ENCODE measurements at places on chromosomes 5 and 9.

DNA sequence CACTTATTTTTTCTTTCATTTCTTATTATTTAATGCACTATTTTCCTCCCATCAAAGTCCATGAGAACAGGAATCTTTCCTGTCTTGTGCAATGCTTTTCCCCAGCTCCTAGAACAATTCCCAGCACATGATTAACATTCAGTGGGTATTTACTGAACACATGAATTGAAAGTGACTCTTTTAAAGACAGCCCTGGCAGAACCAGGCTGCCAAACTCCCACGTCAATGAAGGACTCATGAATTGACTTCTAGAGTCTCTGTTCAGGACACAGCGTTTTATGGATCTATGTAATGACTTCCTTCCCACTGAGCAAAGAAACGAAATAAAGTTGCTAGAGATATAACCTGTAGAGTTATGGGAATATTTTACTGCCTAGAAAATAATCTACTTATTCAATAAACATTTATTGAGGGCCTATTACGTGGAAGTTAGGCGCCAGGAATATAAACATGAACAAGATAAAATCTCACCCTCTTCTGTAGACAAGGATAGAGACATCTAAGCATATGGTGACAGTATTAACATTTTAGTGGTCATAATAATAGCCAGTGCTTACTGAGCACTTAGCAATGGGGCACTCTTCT lies 485.9 kb upstream of the KLF4 start:
- no peak for DNase-seq

DNA sequence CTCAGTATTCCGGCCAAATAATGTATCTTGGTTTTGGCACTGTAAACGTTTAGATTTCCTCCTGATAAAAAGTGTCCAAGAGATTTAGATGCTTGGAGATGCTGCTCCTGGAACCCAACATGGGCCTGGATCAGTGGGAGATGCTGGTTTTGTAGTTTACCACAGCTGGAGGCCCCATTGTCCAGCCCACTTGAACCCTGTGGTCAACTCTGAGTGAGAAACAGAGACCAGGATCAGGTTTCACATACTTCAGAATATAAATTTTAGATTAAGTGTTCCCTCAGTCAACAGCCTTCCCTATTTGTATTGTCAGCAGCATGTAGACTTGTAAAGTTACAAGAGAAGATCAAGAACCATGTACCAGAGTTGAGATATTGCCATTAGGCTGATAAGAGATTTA lies 144.7 kb upstream of the C9orf72 start:
- DNase-seq, result no peak

DNA sequence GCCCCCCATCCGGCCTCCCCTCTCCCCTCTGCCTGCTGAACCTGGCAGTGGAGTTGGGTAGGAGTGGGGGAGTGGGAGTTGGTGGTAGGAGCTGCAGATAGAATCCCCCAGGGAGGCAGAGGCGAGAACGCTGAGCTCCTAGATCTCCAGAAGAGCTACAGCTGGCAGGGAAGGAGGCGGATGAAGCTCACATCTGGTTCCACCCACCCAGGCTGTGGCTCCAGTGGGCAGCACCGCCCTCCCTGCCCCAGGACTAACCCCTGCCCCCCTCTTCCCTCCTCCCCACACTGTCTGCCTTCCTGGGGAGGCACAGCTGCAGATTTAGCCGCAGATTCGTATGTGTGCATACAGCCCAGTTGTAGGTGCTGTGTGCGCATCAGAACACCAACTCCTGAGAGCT lies 34.2 kb downstream of the C9orf50 start:
- DNase-seq, result no peak

- DNase-seq, result no peak
Measured at GRCh38 chr9:134728801-134729495, 87.3 kb downstream of the COL5A1 start.

DNA sequence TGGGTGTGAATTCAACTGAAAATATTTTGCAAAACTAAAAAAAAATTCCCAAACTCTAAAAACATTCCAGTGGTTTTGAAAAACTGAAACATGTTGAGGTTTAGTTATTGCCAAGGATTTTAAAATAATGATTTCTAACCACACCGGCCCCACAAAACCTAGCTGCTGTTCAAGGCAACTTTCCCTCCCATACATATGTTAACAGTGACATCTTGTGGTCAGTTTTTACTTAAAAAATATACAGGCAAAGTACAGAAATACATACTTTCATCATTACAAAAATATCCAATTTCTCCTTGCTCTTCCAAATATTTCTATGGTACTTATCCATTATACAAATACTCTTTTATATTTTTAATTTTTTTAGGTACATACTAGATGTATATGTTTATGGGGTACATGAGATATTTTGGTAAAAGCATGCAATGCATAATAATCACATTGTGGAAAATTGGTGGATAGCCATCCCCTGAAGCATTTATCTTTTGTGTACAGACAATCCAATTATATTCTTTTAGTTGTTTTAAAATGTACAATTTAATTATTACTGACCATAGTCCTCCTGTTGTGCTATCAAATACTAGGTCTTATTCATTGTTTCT lies 34.4 kb upstream of the MRPS30 start:
- DNase-seq, result no peak

- no peak for DNase-seq
Measured at GRCh38 chr5:172802567-172803176, 31.4 kb upstream of the ERGIC1 start.

GRCh38 chr9:112038017-112038408 lies 137.1 kb downstream of the SUSD1 start:
- DNase-seq, result no peak

DNA sequence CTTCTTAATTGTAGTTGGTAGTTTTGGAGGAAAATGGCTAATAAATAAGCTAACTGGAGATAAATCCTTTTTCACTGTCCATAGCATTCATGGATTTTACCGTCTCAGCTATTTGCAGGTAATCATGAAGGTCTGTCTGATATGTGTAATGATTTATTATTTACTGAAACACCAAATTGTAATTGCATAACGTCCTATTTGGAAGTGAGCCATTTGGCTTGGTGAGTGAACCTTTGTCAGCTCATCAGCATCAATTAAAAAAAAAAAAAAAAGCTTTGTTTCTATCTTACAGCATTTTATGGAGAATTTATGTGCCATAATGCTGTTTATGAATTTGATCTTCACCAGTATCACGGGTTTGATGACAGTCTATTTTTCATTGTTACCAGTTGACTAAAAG lies 20.2 kb downstream of the RECK start:
- DNase-seq, result no peak

DNA sequence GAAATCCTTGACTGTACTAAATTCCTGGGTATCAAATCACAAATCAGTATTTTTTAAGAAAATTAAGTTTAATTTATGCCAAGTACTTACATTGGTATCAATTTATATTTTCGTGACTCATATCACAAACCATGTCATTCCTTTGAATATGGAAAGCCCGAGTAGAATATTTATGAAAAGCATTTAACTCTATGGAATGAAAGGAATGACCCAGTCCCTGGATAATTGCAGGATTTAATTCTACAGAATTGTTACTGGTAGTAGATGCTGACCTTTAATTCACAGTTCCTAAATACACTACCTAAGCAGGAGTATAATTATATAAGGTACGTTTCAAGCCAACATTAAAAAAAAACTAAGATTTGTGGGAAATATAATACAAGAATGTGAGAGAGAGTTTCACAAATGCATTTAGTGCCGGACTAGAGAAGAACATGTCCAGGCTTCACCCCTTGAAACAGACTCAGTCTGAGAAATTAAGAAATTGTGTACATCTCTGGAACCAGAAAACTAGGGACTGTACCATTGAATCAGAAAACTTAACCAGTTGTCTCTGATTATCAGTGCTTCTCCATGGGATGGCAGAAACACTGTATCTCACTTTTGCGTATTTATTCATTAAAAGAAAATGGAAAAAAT lies 28.5 kb upstream of the PLPPR1 start:
- DNase-seq, result no peak

- DNase-seq, result no peak
Measured at GRCh38 chr5:31680528-31680927, 41.6 kb downstream of the PDZD2 start.

DNA sequence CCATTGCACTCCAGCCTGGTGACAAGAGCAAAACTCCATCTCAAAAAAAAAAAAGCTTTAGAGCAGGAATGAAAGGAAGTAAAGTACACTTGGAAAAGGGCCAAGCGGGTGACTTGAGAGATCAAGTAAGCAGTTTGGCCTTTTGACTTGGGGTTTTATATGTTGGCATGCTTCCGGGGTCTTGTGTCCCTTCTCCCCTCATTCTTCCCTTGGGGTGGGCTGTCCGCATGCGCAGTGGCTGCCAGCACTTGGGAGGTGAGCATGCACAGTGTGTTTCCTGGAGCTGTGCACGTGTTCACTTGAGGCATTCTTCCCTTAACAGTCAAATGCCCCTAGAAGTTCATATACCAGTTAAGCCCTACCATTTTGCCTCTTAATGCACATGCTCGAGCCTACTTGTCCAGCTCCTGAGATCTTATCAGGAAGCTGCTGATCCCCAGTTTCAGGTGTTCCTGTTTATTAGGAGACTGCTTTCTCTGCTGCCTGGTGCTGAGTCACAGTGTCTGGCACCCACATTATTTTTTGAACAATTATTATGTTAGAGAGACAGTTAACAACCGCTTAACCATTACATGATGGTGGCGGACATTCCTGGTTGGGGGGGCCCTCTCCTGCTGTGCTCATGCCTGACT lies 32.6 kb upstream of the PRRC2B start:
- no peak for DNase-seq

DNA sequence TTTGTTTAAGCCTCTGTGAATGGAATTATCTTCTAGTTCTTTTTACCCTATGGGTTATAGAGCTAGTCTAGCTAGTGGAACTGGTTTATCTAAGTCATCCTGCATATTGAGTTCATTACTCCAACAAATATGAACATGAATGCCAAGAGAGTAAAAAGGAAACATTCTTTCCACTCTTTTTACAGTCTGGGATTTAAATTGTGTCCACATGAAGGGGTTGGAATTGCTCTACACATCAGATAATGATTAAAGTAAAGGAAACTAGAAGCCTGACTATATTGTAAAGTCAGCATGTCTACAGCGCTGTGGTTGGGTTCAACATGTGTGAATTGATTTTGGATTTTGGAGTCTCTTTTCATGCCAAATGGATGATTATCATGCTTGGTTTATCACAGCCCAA lies 173.1 kb downstream of the CCDC171 start:
- DNase-seq, result no peak

DNA sequence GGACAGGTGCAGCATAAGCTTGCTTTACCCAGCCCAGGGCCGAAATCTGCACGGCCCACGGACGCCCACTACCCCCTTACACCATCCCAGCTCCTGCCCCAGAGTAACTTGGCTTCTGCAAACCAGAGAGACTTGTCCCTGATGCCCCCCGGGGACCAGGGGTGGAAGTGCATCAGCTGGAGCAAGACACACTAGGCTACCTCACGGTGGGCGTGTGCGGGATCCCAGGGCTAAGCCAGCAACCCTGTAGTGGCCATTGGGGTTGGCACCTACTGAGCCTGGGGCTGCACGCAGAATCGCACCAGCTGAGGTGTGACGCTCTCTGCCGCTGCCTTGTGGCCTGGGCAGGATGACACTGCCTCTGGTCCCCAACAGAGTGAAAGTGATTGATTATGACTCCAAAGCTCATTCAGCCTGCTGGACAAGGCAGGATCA lies 6.1 kb upstream of the ZNF79 start:
- peak; percentile 40 for DNase-seq

GRCh38 chr5:102937894-102938293 lies 182.0 kb downstream of the GIN1 start:
- no peak for DNase-seq

- DNase-seq, result no peak
Measured at GRCh38 chr5:179758955-179759354, 26.3 kb downstream of the MAML1 start.

DNA sequence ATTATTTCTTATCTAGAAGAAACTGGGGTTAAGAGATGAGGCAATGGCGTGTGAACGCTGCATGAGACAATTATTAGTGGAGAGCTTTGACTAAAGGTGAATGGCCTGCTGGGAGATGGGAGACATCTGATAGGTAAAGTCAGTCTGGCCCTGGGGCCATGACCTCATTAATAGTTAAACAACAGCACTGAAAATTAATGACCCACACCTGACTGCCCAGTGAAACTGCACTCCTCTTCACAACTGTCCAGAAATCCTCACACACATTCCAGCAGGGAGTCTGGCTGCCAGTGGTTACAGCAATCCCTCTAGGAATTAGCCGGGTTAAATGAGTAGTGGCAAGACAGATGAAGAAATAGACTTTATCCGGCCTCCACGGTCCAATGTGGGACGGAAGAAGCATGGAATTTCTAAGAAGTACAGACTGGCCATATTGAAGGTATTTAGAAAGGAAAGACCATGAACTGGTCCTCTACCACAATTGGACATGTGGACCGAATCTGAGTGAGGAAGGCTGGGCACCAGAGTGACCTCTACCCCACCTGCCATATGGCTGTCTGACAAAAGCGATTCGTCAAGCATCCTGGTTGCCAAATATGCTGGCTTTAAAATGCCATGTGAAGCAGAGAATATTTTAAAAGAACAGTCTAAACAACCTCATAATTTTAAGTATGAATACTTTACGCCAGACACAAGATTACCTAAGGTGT lies 138.4 kb downstream of the EFNA5 start:
- no peak for DNase-seq

GRCh38 chr9:126366366-126367011 lies 39.9 kb downstream of the MVB12B start:
- DNase-seq, result no peak

- no peak for DNase-seq
Measured at GRCh38 chr9:135240222-135240621, 152.8 kb downstream of the OLFM1 start.

DNA sequence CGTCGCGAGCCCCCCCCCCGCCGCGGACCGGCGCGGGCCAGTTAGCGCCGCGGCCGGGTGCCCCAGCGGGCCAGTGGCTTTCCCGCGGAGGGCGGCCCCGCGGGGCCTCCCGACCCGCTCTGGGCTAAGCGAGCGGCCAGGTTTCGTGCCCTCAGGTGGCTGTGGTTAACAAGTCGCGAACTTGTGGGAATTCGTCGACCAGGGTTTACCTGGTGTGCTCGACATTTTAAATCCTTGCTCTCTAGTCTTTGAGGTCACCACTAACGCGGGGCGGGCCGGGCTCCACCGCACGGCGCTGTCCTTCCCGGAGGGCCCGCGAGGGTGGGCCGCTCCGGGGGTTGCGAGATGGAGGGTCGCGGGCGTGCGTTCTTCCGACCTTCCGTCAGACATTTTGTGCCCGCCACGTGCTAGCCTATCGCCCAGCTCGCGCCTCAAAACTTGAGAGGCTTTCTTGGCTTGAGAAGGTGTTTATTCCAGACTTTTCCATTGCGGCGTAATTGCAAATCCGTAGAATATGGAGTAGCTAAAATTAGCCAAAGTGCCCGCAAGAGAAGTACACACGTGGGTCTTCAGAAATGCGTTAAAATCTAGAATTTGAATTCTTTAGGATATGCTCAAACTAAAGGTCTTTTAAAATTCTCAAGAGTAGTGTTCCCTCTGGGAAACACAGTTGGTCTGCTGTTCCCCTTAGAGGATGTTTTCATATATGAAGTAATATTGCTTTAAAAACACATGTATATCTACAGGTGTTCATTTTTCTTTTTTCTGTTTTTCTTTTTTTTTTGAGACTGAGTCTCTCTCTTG lies 2.1 kb downstream of the ANP32B start:
- DNase-seq, result peak; percentile 72

GRCh38 chr9:114521846-114522245 lies 16.6 kb upstream of the WHRN start:
- no peak for DNase-seq
